EL (cell line): ENCODE measurements at places on chromosomes 6 and 20.

GRCh38 chr6:44779130-44779826 is 391.8 kb downstream of the CDC5L start:
- DNase-seq = no peak

DNA sequence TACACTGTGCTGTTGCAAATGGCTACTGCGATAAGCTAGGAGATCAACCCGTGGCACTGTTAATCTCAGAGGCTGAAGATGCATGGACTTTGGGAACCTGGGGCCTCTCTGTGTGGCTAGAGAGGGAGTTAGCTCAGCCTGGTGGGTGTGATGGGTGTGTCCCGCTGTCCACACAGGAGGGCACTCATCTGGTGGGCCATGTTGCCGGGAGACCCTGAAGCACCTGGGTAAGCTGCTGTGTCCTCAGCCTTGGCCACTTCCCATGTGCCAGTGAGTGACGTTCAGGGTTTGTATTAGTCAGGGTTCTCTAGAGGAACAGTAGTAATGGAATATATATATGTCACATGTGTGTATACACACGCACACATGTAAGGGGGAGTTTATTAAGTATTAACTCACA is 132.7 kb downstream of the ERMARD start:
- DNase-seq = no peak

DNA sequence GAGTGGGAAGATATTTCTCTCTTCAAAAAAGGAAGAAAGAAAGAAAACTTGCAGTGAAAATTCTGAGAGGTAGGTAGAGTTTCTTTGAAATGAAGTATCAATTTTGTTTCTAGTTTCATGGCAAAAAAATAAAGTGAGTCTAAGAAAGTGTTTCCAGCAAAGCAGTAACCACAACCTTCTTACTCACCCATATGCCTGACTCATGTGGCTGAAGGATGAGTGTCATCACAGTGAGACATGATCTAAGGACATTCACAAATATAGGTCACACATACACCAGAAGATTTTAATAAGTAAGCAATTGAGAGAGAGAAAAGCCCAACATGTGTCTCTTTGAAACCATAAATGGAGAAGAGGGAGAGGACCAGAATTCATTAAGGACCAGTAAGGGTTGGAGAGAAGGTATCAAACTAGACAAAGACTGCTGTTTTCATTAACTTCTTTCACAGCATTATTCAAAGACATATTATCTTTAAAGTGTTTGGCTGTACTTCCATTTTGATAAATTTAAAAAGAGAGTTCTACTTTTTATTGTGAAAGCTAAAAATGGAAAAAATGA is 169.5 kb downstream of the FRK start:
- peak; percentile 60 for DNase-seq

GRCh38 chr20:63708301-63709148 is 686 bp downstream of the ZGPAT start:
- no peak for DNase-seq

- peak; percentile 98 for DNase-seq
These were observed 257.8 kb upstream of the KCNQ5 start for GRCh38 chr6:72363844-72364740.

- no peak for DNase-seq
These were observed 4.8 kb upstream of the QKI start for GRCh38 chr6:163409712-163410111.

DNA sequence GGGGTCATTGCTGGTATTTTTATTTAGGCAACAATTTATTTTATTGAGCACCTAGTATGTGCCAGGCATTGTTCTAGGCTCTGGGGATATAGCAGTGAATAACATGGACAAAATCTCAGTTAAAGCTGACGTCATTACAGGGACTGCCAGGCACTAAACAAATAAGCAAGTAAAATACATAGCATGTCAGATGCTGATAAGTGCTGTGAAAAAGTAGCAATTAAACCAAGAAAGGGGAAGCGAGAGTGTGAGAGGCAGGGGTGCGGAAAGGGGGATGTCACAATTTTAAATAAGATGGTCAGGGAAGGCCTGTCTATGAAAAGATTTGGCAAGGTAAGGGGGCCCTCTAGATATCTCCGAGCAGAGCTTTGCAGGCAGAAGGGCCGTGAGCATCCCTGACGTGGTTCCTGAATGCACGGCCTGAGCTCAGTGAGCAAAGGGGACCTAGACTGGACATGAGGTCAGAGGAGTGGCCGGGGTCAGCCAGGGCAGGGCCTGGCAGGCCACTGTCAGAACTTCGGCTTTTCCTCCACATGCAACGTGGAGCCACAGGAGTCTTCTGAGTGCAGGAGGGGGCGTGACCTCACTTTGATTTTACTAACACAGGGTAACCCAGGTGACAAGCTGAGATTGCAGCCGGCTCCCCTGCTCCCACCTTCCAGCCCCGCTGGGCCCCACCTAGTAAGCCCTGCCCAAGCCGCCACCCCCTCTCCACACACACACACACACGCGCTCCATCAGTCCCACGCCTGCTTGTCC is 24.2 kb upstream of the SIRPA start:
- DNase-seq = no peak

- no peak for DNase-seq
These were observed 6.3 kb downstream of the MAP1LC3A start for GRCh38 chr20:34564833-34565232.

DNA sequence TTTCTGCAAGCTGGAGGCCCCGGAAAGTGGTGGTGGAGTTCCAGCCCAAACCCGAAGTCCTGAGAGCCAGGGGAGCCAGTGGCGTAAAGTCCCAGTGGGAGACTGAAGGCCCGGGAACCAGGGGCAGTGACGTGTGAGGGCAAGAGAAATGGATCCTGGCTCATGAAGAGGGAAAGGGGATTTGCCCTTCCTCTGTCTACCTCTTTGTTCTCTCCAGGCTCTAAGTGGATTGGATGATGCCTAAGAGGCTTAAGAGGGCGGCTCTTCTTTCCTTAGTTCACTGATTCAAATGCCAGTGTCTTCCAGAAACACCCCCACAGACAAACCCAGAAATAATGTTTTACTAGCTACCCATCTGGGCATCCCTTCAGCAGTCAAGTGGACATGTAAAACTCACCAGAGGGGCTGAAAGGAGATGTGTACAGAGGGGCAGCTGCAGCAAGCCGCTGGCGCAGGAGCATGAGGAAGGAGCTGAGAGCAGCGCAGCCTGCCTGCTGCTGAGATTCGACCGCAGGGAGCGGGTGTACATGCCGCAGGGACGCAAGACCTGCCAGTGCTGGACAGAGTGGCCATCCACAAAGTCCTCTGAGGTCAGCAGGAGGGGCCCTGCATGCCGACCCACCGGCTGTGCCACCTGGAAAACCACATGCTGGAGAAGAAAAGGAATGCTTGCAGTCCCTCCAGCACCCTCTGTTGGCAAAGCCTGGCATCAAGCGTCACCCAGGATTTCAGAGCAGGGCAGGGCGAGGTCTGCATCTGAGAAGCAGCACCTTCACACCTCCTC is 29.5 kb downstream of the CDYL start:
- peak; percentile 44 for DNase-seq

GRCh38 chr6:113936093-113936934 is 34.6 kb downstream of the HDAC2 start:
- peak; percentile 64 for DNase-seq
